ENCODE measurements at places on chromosomes 13 and 19. TPM values are rescaled to one million over a fixed set of nuclear protein-coding genes. Genes with fewer than 3 reads are reported as not detected.

Gene OSCAR
- 0.69 TPM for total RNA-seq

Gene NLRP5
- total RNA-seq: not detected

Gene NKPD1
- not detected for total RNA-seq

Gene KASH5
- not detected for total RNA-seq

Gene DHRS12
- 4.2 TPM for total RNA-seq

Gene CERS1
- 2.9 TPM for total RNA-seq

Gene NCCRP1
- total RNA-seq: not detected

Gene ZNF805
- total RNA-seq: 9.5 TPM

Gene ZNF296
- not detected for total RNA-seq

Gene MCEMP1
- not detected for total RNA-seq

Gene TLE6
- 1.2 TPM for total RNA-seq

Gene CYP2F1
- total RNA-seq: not detected

Gene DENND1C
- 0.27 TPM for total RNA-seq

Gene DMWD
- total RNA-seq: 73.6 TPM

Gene FCER2
- total RNA-seq: not detected

Gene SLC27A5
- total RNA-seq: 2.0 TPM

Gene CD79A
- total RNA-seq: not detected

Gene RFPL4A
- total RNA-seq: not detected

Gene PNKP
- total RNA-seq: 14.9 TPM

Gene CYP2A6
- not detected for total RNA-seq

Gene RGCC
- 83.5 TPM for total RNA-seq

Gene GPR183
- total RNA-seq: 3.4 TPM

Gene SMAD9
- total RNA-seq: 2.2 TPM

Gene RPS19
- 636 TPM for total RNA-seq

Gene ZNF99
- 0.05 TPM for total RNA-seq

Gene TNFSF9
- total RNA-seq: not detected

Gene DIRAS1
- 2.5 TPM for total RNA-seq

Gene NANOS2
- not detected for total RNA-seq

Gene DCT
- total RNA-seq: not detected

Gene GFY
- total RNA-seq: not detected

Gene ZNF610
- total RNA-seq: not detected

Gene METTL21C
- total RNA-seq: not detected

Gene FLT1
- total RNA-seq: 29.0 TPM

Gene RETN
- total RNA-seq: not detected

Gene PSG1
- total RNA-seq: not detected

Gene PRSS57
- total RNA-seq: not detected

Gene BCL3
- total RNA-seq: 8.3 TPM

Gene ZNF69
- 2.1 TPM for total RNA-seq

Gene ZC3H4
- total RNA-seq: 16.2 TPM

Gene ANKRD27
- 41.7 TPM for total RNA-seq
